ENCODE measurements at places on chromosomes 12 and 14.

- no peak for DNase-seq
Observed at GRCh38 chr12:89160716-89161123, 191.6 kb downstream of the DUSP6 start.

GRCh38 chr14:104732931-104733681, 9.1 kb downstream of the ADSS1 start:
- no peak for DNase-seq

DNA sequence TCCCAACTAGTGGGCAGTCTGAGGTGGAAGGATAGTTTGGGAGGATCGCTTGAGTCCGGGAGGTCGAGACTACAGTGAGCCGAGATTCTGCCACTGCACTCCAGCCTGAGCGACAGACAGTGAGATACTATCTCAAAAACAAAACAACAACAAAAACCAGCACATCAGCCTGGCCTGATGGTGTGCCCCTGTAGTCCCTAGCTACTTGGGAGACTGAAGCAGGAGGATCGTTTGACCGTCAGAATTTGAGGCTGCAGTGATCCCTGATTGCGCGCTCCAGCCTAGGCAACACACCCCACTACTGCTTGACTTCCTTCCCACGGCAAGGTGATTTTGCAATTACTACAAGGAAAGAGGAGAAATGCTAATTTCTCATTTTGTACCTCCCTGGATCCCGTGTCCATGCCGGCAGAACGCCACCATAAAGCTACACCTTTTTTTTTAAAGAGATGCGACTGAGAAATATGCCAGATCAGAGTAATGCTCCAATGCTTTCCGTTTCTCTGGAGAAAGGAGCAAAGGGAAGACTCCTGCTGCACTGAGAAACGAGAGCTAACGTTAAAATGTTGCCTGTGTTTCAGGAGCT, 672 bp upstream of the SCFD1 start:
- DNase-seq = no peak

DNA sequence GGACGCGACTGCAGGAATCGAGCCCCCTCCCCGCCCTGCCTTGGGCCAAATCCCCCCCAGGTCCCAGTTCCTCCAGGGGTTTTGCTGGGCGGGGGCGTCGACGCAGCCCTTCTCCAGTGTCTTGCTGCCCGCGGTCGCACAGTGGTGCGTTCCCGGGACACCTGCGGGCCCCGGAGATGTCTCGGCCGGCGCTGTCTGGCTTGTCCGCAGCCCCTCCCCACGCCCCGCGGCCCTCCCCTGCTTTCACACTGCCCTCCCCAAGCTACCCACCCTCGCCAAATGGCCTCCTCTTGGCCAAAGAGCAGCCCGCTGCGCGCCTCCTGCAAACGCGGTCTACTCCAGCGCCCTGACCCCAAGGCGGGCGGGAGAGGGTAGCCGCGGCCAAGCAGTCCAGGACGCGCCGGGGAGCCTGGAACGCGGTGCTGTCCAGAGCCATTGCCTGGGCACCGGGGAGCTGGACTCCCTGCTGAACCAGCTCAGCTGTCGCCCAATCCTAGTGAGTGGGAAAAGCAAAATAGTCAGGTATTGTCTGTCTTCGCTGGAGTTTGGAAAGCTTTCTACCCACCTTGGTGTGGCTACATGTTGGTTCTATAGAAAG, 122.0 kb downstream of the AACS start:
- no peak for DNase-seq

GRCh38 chr12:31890295-31891285, 68.6 kb upstream of the RESF1 start:
- no peak for DNase-seq

DNA sequence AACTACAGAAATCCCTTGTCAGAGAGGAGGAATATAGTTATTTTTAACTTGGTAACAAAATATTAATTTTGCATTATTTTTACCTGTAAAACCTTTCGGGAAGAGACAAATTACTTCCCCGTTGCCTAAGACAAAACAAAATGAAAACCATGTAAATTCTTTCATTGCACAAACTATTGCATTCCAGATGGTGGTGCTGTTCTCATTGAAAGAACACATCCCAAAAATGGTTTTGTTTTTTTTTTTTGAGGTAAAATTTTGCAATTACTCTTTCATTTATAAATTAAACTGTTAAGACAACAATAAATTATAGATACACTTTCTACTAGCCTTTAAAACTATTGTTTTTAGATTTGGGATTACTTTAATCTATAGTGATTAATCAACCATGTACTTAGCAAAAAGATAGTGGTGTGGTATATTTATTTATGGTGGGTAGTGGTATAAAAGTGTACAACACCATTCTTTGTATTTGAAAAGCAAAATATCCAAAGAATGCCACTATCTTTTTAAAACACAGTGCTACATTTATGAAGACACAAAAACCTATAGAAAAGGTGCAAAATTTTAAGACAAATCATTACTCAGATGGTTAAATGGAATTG, 115.5 kb downstream of the SLC38A1 start:
- DNase-seq = no peak

DNA sequence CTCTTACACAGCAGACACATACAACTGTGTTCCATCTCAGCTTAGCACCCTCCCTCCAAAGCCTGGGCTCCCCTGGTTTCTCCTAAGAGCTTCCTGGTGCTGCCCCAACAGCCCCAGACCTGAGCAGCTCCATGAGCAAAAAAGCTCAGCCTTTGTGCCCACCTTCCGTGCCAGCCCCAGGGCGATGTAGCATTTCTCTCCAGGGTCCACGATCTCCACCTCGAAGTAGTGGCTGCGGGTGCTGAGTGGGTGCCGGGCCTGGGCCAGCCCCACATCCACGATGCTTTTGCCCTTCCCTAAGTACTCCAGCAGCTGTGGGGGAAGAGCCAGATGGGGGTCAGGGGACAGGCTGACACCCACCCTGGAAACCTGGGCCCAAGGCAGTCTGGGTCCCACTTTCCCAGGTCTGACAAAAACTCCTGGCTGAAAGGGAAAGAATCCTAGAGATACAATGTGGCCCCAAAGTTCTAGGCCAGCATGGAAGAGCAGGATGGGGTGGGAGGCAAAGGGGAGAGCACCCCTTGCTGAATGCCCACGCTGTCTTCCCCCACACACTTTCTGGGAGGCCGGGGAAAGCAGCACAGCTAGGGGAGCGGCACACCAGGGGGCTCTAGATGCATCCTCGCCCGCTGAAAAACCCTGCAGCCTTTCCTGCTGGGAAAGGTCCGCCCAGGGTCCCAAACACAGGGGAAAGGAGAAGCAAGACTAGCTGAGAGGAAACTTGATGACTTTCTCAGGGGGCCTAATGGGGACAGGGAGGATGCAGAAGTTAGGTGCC, 11.0 kb downstream of the SPRYD3 start:
- DNase-seq = no peak

DNA sequence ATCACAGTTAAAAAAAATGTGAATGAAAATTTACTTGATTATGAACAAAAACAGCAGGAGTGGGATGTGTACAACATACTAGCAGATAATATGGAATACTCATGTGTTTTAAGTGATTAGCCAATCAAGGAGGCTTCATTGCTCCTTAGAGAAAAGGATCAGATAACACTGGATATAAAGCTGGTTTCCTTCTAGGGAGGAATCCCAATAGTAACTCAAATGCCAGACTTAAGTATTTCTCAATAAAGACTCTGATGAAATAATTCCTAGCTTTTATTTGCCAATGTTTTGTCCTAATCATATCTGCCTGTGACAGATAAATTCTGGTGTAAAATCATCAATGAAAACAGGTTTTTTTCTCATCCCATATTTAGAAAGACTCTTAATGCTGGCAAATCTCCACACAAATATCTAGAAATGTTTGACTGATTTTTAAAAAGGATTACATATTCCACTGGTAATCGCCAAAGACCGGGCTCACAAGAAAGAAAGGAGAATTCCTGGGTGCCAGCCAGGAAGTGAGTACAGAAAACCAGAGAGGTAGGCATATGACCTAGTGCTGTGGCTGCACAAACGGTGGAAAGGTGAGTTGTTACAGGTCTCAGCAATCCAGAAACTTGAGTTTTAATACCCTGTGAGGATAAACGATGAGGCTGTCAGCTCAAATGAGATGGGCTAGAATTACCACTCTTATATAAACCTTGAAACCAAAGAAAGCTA, 108.6 kb upstream of the TTC7B start:
- DNase-seq = no peak

- DNase-seq = no peak
Observed at GRCh38 chr12:9758119-9758518, 2.6 kb downstream of the CD69 start.

- DNase-seq = no peak
Observed at GRCh38 chr12:48067250-48067938, 38.5 kb downstream of the SENP1 start.

DNA sequence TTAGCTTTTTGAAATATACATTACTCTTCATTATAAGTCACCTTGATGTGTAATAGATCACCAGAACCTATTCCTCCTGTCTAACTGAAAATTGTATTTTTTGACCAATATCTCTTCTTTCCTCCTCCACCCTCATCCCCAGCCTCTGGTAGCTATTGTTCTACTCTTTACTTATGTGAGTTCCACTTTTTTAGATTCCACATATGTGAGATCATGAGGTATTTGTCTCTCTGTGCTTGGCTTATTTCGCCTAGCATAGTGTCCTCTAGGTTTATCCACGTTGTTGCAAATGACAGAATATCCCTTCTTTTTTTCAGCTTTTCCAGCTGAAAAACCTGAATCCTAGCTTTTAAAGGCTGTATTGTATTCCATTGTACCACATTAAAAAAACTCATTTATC, 82.1 kb downstream of the MIPOL1 start:
- no peak for DNase-seq

DNA sequence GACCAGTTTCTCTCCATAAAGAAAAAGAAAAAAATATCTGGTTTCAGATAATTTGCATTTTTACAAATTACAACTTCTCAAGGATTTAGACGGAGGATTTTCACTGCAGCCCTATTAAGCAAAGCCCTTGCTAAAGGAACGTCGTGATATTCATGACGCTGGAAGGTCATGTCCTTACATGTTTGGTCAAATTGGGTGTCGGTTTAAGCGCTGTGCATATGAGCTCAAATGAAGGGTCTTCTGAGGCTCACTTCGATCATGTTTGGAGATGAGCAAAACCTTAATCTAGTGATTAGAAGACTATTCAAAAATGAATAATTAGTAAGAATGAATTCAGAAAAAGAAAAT, 67.3 kb upstream of the USP15 start:
- DNase-seq = no peak

- DNase-seq = no peak
Observed at GRCh38 chr12:122878780-122879612, 16.9 kb downstream of the VPS37B start.

DNA sequence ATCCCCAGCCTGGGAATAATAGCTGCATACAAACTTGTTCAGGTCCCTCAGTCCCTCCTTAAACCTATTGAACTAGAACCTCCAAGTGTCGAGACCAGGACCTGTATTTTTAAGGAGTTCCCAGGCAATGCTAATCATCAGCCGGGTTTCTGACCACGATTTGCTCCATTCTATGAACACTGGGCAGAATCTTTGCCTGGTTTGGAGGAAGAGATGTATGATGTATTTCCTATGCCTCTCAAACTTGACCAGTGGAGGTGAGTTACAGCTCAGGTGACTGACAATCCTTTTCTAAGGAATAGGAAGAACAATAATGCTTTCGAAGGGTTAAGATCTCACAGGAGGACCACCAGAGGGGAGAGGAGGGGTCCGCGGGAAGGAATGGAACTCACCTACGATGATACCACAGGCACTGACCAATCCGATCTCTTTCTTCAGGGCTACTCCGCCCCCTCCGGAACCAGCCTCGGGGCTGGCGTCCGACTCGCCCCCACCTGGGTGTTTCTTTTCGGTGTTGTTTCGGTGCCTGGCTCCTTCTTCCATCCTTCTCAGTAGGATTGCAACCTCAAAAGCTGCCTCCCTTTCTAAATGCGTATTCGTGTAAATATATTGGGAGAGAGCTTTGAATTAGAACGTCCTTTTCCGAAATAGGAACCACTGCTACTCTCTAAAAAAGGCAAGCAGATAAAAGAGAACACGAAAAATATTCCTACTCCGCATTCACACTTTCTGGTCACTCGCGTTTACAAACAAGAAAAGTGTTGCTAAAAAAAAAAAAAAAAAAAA, 895 bp downstream of the SLC7A8 start:
- no peak for DNase-seq

DNA sequence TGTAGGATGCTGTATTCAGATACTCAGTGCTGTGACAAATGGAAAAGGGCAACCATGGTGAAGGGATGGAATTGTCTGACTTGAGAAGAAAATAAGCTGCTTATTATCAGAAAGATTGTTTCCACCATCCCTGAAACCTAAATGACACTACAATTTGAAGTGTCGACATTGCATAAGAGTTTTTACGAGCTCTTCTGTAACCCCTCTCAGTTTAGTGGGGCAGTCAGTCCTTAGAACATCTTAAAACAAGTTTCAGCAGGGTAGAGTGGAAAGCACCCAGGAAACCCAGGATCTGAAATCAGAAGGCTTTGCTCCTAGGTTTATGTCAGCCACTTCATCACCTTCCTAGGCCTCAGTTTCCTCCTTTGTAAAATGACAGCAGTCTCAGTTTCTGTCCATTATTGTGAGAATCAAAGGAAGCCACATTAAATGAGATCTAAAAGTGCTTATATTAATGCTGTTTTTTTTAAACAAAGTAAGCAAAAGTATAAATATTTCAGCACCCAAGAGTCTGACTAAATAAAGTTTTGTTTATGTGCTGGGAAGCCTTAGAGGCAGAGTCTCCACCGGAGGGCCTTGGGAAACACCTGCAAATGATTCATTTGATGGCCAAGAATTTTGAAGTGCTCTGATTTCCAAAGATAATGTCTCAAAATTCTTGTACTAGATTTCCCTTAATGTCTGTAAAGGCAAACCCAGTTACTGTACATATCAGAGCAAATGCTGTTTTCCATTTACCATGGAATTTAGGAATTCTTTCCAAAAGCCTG, 1.8 kb downstream of the IFT43 start:
- no peak for DNase-seq

All from effector memory CD4-positive, alpha-beta T cell (primary cell).